ENCODE measurements at places on chromosomes 16 and 17.

DNA sequence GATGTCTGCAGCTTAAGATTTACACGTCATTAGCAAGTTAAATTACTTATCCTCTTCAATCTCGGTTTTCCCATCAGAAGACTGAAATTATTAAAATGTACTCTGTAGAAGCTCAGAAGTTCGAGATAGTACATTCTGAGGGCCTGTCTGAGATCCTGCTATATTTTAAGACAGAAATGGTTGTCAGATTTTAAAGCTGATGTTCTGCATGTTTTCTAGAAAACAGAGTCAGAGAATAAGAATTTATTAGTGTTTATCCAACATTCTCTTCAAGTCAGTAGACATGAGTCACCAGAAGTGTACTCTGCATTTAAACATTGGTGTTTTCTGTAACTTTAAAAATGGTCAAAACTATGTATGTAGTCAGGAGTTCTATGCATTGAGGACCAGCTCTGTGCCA is 155.2 kb upstream of the MYOCD start:
- no peak for DNase-seq

DNA sequence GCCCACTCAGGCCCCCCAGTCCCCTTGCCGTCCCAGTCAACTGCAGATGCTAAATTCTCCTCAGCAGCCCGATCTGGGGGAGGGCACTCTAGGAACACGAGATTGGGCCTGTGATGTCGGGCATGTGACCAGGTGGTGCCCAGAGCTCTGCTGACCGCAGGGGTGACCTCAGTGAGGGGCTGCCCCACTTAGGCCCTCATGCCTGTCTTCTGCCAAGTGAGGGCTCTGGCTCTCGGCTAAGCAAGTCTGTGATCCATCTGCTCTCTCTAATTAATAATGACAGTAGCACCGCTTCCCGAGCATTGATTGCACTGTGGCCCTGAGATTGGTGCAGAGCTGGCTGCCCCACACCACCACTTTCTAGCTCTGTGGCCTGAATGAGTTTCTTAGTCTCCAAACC is 138.8 kb downstream of the MRM1 start:
- no peak for DNase-seq

- no peak for DNase-seq
These were observed 190.2 kb downstream of the IRX5 start for GRCh38 chr16:55120826-55121225.

DNA sequence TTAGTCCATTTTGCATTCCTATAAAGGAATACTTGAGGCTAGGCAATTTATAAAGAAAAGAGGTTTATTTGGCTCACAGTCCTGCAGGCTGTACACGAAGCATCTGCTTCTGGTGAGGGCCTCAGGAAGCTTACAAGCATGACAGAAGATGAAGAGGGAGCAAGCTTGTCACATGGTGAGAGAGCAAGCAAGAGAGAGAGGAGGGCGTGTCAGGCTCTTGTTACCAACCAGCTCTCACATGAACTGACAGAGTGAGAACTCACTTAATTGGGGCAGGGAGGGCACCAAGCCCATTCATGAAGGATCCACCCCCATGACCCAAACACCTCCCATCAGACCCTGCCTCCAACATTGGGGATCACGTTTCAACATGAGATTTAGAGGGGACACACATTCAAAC is 1.6 kb downstream of the CHCT1 start:
- DNase-seq, result no peak

DNA sequence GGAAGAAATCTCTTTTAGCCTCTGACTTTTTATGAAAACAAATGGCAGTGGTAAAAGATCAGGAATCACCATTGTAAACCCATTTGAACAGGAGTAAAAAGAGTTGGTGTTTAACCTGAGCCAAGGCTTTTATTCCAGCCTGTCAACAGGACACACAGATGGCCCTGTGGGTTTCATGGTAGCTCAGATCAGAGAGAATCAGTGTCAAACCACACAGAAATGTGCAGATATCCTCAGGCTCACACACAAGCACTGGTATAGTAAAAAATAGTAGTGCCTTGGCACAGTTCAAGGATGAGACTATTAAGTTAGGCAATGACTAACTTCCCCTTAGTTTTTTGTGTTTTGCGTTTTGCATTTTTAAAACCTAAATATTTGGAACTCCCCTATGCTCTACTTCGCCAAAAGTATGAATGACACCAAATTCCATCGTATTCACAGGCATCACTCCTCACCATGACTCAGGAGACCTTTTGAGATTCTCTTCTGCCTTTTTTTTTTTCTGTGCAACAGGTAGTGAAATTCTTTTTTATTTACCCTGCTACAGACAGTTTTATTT is 1200.0 kb downstream of the CDH11 start:
- DNase-seq, result no peak

DNA sequence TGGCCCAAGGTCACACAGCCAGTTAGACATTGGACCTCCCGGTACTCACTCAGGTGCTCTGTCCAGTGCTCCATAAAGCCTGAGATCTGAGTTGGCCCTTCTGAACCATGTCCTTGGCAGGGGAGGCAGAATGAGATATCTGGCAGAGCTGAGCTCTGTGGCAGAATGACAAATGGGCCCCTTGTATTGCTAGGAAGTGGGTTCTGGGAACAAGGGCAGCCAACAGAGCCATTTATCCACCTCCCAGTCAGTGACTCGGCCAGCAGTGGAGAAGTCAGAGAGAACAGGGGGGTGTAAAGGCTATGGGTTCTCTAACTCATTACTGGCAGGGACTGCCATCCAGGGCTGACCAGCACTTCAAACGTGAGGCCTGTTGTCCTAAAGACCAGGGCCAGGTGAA is 117.1 kb upstream of the NLRP1 start:
- no peak for DNase-seq

GRCh38 chr17:1153795-1154546 is 25.8 kb downstream of the ABR start:
- peak; percentile 68 for DNase-seq

DNA sequence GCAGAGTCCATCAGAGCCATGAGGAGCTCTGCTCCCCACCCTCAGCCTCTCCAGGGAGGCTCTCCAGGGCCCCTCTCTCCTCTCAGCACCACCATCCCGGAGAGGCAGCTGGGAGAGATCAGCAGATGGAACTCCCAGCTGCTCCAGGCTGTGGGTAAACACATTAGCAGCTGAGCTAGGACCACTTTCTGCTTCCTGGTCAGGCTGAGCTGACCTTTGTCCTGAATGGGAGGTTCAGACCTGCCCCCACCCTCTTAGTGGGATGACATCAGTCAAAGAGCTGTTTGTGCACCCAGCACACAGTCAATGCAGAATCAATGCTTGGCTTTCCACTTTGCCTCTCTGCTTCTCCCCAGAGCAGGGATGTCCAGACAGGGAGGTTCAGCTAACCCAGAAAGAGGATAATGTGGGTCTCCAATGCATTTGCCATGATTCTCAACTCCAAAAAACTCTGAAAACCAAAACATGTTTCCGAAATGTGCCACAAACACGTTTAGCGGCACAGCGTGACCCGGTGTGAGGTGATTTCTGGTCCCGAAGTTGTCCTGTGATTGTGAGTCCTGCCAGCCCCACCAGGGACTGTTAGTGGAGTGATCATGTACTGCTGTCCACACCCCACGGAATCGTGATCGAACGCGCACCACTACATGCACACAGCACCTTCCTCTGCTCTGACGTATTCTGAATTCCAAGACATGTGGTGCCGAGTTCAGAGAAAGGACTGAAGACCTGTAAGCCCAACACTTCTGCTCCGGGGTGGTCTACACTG is 6.7 kb downstream of the GPR142 start:
- DNase-seq, result no peak

DNA sequence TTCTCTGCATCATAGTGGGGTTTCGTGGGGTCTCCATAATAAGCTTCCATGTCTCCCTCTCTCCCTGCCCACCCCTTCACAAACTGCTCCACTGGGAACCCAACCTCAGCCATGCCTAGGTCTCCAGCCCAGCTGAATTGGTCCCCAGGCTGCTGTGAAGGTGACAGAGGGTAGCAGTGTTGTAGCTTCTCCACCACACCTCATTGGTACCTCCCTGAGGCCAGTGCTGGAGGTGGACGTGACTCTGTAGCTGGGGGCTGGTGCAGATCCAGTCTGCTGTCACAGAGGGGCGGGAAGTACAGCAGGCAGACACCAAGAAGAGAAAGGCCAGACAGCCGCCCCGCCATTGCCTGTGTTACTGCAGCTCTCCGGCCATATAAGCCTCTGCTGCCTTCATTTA is 82.1 kb downstream of the OR1D5 start:
- DNase-seq, result peak; percentile 55

- DNase-seq, result no peak
These were observed 2.5 kb downstream of the SMIM5 start for GRCh38 chr17:75635610-75636202.

DNA sequence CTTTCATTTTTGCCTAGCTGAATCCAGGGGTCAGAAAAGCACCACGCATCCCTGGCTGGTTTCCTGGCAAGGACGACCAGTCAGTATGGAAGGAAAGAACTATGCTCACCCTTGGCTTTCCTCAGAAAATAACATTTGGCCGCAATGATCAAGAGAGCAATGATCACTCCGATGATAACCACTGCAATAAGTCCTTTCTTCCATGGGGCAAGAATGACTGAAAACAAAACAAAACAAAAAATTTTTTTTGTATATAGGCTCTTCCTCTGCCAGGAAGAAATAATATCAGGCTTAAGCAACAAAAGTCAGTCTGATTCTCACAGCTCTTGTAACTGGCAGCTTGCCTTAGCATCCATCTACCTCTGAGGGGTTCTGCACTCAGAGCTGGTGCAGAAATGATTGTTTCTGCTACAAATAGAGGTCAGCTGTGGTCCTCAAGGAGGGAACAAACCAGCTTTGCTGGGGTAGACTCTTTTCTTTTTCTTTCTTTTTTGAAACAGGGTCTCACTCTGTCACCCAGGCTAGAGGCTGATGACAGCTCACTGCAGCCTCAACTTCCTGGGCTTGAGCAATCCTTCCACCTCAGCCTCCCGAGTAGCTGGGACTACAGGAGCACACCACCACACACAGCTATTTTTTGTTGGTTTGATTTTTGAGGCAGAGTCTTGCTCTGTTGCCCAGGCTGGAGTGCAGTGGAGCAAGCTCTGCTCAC is 35.7 kb downstream of the PECAM1 start:
- no peak for DNase-seq

DNA sequence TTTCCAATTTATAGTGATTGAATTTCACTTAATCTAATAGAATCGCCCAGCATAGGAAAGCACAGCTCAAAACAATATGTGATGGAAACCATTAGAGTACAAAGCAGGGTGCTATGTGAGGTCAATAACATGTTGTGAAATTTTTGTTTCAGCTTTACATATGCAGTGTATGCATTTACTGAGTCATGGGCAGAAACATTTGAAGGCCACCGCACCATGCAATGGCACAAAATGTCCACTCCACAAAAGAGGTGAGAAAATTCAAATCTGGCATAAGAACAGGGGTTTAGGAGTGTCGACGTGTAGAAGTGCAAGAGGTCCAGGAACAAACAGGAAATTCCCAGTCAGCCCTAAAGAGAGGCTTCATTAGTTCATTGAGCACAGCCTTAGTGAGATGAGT is 131.2 kb downstream of the ANKFN1 start:
- no peak for DNase-seq

DNA sequence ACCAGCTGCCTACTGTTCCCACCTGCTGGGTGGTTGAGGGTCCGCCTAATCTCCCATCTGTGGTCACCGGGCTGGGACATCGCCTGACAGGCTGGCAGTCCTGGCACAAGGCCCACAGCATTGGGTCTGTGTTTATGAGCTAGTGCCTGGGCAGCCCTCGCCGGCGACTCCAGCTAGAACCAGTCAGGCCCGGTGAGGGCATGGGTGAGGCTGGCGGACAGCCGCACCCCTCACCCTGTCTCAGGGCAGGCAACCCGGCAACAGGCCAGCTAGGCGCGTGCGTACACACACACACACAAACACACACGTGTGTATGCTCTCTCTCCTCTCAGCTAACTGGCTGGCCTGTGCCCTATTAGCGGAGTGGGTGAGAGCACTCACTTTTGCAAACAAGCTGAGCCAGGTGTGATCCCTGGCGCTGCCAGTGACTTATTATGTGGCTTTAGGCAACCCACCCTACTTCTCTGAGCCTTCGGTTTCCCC is 10.4 kb downstream of the HSD11B2 start:
- DNase-seq, result peak; percentile 34

DNA sequence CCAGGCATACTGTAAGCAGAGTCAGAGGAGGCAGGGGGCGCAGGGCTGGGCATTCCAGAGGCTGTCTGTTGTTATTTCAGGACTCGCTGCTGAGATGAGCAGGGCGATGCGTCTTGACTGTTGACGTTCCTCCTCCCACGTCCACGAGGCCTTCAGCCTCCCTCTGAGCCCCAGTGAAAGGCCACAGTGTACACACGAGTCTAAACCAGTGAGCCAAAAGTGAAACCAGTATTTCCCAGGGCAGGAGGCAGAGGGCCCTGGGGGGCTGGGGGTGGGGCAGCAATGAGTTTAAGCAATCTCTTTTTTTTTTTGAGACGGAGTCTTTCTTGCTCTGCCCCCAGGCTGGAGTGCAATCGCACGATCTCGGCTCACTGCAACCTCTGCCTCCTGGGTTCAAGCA is 21.5 kb downstream of the SMTNL2 start:
- DNase-seq, result no peak

DNA sequence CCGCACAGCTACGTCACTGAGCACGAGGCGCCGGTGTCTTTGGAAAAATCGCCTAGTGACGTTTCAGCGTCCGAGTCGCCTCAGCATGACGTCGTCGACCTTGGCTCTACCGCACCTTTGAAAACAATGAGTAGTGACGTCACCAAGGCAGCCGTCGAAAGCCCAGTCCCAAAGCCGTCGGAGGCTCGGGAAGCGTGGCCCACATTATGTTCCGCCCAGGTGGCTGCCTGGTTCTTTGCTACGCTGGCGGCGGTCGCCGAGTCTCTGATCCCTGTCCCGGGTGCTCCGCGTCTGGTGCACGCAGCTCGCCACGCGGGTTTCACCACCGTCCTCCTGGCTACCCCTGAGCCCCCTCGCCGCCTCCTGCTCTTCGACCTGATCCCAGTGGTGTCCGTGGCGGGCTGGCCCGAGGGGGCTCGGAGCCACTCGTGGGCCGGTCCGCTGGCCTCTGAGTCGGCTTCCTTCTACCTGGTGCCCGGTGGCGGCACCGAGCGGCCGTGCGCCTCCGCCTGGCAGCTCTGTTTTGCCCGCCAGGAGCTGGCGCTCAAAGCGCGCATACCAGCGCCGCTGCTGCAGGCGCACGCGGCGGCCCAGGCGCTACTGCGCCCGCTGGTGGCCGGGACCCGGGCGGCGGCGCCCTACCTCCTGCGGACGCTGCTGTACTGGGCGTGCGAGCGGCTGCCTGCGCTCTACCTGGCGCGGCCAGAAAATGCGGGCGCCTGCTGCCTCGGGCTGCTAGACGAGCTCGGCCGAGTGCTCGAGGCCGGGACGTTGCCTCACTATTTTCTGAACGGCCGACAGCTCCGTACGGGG is 1.5 kb downstream of the TMEM102 start:
- peak; percentile 91 for DNase-seq

- no peak for DNase-seq
These were observed 189.1 kb downstream of the CEP112 start for GRCh38 chr17:66002812-66003211.

- peak; percentile 0 for DNase-seq
These were observed 68.0 kb upstream of the DOC2B start for GRCh38 chr17:249236-249993.

- no peak for DNase-seq
These were observed 178.8 kb downstream of the MAP2K6 start for GRCh38 chr17:69593351-69593715.
